ENCODE measurements at places on chromosomes 3 and 15.

DNA sequence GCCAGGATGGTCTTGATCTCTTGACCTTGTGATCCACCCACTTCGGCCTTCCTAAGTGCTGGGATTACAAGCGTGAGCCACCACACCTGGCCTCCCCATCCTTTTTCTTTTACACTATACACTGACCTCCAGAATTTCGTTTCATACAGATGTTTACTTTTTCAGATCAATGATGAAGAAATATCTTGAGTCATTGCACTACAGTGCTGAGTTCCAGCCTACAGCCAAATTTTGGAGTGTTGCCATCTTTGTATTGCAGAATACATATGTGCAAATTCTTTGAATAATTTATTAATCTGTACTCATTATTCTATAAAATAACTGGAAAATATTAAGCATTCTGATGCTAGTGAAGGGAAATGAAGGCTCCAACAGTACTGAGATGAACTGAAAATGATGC, 12.5 kb downstream of the ZPLD1 start:
- DNase-seq: no peak

DNA sequence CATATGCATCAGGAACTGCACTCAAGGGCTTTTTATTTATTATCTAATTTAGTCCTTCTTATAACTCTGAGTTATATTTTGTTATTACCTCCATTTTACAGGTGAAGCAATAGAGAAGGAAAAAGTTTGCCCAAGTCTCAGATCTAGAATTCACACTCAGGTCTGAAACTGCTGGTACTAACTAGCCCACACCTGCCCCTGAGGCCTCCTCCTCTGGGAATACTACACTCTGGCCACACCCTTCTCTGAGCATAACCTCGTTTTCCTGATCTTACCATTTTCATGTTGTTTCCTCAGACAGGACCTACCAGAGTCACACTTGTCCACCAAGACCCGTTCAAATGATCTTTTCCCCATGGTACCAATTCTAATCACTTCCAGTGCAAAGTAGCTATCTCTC, 94.1 kb upstream of the CHRM5 start:
- no peak for DNase-seq

DNA sequence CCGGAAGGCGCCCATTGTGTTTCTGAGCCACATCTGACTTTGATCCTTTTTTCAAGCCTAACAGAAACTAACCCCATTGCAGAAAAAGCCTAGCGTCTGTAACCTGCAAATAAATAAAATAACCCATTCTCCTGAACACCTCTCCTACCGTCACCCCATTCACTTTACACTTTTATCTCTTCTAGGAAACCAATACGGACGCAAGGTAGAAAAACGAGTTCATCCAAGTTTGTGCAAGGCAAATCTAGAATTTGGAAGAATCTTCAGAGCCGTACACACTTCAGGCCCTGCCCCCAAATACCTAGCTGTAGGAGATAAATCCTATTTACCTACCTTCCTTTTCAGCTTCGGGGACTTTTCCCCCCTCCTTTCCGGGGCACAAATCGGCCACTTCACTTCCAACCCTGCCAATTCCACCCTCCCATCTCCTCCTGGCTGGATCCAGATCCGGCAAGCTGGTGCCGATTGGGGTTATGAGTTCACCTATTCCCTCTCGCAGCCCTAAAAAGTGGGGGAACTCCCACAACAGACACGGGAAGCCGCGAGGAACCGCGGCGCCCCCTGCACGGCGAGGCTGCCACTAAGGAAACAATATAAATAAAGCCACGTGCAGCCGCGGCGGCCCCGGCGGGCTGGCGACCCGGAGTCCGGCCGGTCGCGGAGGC, 987 bp downstream of the PRTG start:
- DNase-seq: peak; percentile 33

- DNase-seq: no peak
These were observed 318.2 kb upstream of the TMCO5A start for GRCh38 chr15:37616215-37616614.

DNA sequence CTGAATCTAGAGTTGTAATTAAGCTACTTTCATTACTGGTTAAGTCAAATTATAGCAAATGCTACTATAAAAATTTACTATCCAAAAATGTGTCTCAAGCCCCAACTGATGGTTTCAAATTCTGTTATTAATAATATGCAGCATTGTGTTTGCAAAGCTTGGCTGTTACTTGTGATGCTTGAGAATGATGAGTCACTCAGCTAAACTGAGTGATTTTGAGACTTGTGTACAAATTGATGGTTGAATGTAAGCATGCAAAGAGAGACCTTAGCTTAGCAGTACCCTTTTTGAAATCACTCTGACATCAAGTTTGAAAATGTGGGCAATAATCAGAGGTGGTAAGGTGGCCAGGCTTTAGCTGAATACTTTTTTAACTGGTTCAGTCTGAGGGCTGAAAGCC, 27.6 kb downstream of the OPA1 start:
- no peak for DNase-seq

GRCh38 chr3:162041622-162042021, 545.0 kb downstream of the OTOL1 start:
- DNase-seq: no peak

- no peak for DNase-seq
These were observed 33.6 kb upstream of the ETV5 start for GRCh38 chr3:186142393-186142932.

- DNase-seq: no peak
These were observed 977.1 kb downstream of the DIPK2A start for GRCh38 chr3:144948711-144949110.

DNA sequence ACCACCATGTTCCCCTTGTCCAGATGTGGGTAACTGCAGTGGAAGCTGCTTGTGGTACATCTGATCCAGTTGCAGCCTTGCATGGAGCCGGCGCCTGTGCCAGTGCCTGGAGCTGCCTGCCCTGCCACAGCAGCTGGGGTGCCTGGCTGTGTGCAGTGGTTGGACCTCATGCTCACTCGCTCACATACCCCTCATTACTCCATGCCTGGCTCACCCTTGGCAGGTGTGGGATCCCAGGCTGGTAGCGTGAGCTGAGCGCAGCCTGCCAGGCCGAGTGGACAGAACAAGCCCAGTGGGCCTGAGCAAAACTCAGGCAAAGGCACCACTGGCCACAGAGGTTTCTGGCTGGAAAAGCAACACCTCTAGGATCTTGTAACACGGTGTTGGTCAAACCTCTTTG, 35.7 kb downstream of the ROPN1B start:
- no peak for DNase-seq

DNA sequence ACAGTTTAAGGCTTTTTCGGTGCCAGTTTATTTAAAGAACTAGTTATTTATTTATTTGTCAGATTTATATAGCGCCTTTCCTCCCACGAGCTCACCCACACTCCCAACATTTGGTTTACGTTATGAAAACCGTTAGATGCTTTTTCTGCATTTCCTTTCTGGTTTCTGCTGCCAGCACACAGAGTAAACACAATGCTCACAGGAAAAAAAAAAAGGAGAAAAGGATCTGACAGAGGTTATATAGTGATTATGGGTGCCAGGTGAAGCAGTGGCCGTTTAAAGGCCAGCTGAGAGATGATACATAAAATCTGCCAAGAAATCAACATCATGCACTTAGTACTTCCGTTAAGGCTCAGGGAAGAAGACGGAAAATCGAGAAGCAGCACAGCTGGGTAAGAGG, 37.9 kb downstream of the ETV5 start:
- DNase-seq: no peak

- DNase-seq: no peak
These were observed 145.1 kb downstream of the SEMA6D start for GRCh38 chr15:47862402-47862801.

DNA sequence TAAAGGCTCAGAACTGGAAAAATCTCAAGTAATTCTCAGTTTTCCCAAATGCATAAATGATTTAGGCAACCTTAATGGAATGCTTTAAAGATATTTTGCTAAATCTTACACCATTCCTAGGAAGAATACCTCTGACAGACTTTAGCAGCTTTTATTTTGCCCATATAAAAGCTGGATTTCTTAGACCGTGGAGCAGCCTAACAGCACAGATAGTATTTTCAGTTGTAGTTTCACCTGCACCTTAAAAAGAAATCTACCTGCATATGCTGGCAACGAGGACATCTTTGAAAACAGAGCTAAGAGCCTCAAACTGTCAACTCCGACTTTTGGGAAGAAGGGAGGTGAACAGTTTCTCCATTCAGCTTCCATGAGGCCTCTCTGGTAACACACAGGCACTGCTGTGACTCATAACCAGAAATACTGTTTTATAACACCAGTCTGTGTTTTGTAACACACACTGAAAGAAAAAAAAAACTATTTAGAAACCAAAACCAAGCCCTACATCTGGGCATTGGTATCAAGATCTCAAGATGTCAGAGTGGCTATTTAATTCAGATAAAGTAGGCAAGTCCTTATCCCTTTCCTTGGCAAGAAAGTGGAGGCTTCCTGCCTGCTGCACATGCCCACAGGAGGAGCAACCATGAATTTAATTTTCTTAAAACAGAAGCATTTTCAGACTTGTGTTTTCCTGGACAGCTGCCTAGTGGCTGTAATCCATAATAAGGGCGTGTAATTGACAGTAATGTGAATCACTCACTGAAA, 181.5 kb upstream of the ICE2 start:
- DNase-seq: no peak

DNA sequence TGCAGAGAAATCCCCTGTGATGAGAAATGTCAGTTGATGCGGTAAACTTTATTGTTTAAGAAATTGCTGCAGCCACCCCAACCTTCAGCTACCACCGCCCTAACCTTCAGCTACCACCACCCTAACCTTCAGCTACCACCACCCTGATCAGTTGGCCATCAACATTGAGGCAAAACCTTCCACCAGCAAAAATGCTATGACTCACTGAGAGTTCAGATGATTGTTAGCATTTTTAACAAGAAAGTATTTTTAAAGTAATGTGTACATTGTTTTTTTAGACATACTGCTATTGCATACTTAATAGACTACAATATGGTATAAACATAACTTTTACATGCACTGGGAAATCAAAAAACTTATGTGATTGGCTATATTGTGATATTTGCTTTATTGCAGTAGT, 30.0 kb downstream of the U2SURP start:
- no peak for DNase-seq

DNA sequence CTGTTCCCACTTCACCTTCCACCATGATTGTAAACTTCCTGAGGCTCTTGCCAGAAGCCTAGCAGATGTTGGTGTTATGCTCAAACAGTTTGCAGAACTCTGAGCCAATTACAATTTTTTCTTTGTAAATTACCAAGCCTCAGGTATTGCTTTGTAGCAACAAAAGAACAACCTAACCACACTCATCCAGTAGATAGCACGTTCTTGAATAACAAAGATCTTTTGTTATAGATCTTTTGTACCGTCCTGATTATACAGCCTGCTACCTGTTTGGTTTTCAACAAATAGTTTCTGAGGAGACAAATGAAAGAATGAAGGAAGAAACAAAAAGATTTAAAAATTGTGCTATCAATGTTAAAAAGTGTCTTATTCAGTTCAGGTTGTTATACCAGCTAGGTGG, 474.7 kb upstream of the ALCAM start:
- no peak for DNase-seq

GRCh38 chr15:76381366-76381765, 44.8 kb downstream of the ISL2 start:
- no peak for DNase-seq

DNA sequence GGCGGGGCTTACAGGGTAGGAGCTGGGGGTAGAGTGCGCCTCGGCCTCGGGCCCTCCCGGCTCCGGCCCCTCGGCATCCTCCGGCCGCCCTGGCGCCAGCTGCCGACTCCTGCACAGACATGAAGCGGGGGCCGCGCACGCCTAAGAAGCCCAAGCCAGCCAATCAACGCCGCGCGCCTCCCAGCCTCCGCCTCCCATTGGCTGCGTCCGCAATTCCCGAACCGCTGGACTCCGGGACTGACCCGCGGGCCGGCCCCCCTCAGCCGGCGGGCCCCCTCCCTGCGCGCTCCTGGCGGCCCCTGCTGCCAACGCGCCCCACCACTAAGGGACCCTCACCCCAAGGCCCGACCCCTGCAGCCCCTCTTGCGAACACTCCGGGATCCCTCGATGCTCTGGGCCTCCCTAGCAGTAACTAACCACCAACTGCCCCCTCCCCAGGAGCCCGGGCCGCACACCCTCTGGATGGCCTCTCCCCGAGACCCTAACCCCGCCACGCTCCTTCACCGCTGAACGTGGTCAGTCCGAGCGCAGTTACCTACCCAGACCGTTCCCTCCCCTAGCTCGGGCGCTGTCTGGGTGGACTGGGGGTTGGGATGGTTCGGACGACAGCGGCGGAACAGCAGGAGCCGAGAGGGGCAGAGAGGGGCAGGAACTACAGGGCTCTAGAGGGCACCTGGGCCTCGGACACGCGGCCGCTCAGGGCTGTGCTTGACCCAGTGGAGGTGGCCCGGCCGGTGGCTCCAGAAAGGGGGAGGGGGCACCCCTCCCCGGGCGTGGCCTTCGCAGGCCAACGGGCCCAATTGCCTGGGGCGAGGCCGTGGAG, 5.0 kb downstream of the GATA2 start:
- peak; percentile 99 for DNase-seq

DNA sequence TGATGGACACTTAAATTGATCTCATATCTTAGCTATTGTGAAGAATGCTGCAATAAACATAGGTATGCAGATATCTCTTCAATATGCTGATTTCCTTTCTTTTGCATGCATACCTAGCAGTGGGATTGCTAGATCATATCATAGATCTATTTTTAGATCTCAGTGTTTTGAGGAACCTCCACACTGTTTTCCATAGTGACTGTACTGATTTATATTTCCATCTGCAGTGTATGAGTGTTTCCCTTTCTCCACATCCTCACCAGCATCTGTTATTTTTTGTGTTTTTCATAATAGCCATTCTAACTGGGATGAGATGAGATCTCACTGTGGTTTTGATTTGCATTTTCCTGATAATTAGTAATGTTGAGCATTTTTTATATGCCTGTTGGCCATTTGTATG, 17.1 kb upstream of the RASA2 start:
- DNase-seq: no peak

DNA sequence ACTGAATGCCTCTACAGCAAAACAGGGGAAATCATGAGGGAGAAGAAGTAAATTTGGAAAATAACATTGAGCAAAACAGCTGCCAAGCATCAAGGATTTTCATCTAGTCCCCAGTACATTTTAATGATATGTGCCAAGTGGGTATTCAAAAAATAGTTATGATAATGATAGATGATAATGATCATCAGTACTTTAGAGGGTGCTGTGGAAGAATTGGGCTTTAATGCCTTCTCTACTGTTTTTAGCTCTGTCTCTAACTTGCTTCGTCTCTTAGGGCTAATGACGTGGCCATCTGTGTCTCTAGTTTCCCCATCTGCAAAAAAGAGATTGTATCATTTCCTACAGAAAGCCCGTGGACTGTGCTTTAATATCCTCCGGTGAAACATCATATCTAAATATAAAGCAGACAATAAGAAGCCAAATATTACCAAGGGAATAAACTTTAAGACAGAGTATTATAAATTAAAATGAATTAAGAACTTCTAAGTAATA, 10.2 kb upstream of the FSIP1 start:
- no peak for DNase-seq

- DNase-seq: peak; percentile 71
These were observed 1.1 kb downstream of the PLXND1 start for GRCh38 chr3:129605203-129605921.

- no peak for DNase-seq
These were observed 157.9 kb downstream of the OSBPL10 start for GRCh38 chr3:31823184-31823583.
